ENCODE measurements at places on chromosomes 16 and 17.

GRCh38 chr17:77420804-77421629, 280.2 kb downstream of the SEC14L1 start:
- H3K4me3 ChIP-seq = no peak overlapping the region
- H3K27me3 ChIP-seq = no peaks in the 10 kb centered on the region
- H3K4me1 ChIP-seq = peaks cover 44% of the 10 kb centered on the region
- H3K27ac ChIP-seq = peak overlapping the region; percentile 24

DNA sequence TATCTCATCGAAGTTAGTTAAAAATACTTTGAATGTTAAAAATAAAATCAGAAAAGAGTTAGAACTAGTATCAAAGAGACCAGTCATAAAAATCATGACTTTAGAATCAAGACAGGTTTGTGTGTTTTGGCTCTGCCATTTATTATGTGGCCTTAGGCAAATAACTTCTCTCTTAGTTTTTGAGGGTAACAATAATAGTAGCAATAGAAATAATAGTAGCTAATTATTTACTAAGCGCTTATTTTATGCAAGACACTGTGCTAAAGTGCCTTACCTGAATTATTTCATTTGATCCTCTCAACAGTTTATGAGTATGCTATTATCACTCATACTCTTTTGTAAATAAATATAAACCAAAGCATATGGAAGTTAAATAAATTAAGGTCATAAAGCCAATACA, 77.0 kb downstream of the SMURF2 start:
- H3K27me3 ChIP-seq = no peaks in the 10 kb centered on the region
- no peak for DNase-seq
- H3K4me3 ChIP-seq = no peak overlapping the region

- H3K4me1 ChIP-seq = peaks cover 12% of the 10 kb centered on the region
- DNase-seq = peak; percentile 42
Observed at GRCh38 chr17:49845321-49845720, 2.5 kb downstream of the TAC4 start.

- H3K36me3 ChIP-seq = no peaks in the 10 kb centered on the region
- peak; percentile 79 for DNase-seq
- H3K27me3 ChIP-seq = no peaks in the 10 kb centered on the region
- no peaks in the 10 kb centered on the region for H3K4me1 ChIP-seq
- no peak overlapping the region for H3K4me3 ChIP-seq
Observed at GRCh38 chr17:69525920-69526841, 111.7 kb downstream of the MAP2K6 start.

DNA sequence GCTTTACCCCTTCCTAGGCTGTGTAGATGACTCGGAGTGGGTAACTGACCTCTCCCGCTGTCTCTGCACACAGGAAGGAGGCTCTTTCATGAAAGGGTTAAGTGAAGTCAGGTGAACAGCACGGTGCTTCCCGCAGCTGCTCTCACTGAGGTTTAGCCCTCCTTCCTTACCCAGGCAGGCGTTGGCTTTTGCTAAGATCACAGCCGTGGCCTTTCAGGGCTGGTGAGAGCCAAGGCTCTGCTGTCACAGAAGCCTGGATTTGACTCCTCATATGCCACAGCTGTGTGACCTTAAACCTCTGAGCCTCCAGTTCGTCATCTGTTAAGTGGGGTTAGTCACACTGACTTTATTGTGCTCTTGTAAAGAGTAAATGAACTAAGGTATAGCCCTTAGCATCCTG, 90.9 kb upstream of the PLCG2 start:
- DNase-seq = no peak
- H3K4me1 ChIP-seq = peaks cover 5% of the 10 kb centered on the region
- H3K4me3 ChIP-seq = no peak overlapping the region

DNA sequence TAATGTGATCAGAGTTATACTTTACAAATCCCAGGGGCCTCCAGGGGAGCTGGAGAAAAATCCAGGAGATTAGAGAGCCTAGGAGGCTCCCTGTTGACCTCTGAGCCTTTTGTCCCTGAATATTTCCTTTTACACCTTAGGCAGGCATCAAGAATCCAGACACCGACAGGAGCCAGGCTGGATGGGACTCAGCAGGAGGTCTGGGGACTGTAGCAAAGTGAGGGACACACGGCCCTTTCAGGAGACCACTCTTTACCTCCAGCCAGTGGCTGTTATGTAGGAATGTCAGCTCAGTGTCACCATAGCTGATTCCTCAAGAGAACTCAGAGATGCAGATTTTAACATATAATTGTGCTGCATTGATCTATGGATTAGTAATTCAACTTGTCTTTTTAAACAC, 198.4 kb downstream of the SHISA9 start:
- no peaks in the 10 kb centered on the region for H3K4me1 ChIP-seq
- H3K36me3 ChIP-seq = no peaks in the 10 kb centered on the region
- no peak overlapping the region for H3K4me3 ChIP-seq
- H3K27me3 ChIP-seq = no peaks in the 10 kb centered on the region

DNA sequence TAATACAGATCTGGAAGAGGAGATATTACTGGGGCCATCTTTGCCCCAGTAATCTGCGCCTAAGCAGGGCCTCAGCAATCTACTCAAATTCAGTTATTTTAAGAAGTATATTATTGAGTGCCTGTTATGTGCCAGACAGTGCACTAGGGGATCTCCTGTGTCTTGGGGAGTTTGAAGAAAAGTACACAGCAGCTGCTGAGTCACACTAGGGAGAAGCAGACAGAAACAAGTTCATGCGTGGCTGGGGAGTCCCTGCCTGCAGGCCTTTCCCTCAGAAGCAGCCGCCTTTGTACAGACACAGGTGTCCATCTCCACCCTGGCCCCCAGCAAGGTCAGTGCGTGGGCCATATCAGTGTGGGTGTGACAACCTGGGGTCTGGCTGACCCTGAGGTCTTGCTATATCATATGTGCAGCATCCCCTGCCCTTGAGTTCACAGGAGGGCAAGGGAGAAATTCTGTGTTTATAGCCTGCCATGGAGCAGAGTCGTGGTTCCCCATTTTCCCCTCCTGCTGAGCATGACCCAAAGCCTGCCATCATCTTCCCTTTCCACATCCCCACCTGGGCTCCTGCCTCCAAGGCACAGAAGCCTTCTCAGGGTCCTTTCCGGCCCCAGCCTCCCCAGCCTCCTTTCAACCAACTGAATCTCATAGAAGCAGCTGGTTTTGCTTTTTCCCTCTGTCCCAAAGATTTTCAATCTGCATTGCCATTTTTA, 229.9 kb upstream of the SDK2 start:
- DNase-seq = no peak
- no peaks in the 10 kb centered on the region for H3K27me3 ChIP-seq
- H3K27ac ChIP-seq = no peak overlapping the region
- H3K36me3 ChIP-seq = no peaks in the 10 kb centered on the region

DNA sequence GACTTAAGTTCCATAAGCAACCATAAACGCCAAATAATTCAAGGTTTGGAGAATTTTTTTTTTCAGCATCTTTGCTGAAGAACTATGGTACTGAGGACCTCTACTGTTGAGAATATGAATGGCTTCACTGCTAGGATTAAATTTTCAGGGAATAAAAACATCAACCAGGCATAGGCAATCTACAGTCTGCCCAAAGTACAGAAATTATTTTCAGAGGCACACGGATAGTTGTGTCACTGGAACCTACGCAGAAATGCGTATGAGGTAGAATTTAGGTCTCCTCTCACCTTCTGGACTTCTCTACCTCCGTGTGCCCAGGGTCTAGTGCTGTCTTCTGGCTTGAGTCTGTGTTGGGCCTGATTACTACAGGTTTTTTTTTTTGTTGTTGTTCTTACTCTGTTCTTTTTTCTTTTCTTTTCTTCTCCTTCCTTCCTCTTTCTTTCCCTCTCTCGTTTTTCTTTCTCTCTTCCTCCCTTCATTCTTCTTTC, 39.7 kb downstream of the NACA2 start:
- no peak overlapping the region for H3K27ac ChIP-seq
- no peak overlapping the region for H3K4me3 ChIP-seq
- no peaks in the 10 kb centered on the region for H3K36me3 ChIP-seq
- H3K27me3 ChIP-seq = peaks cover 2% of the 10 kb centered on the region
- peak; percentile 69 for DNase-seq

All from cardiac muscle cell (in vitro differentiated cells and primary cell).